ENCODE measurements at places on chromosomes 4 and X.
A peak's percentile ranks its signal among the peaks of the same experiment; 100 is the strongest.

DNA sequence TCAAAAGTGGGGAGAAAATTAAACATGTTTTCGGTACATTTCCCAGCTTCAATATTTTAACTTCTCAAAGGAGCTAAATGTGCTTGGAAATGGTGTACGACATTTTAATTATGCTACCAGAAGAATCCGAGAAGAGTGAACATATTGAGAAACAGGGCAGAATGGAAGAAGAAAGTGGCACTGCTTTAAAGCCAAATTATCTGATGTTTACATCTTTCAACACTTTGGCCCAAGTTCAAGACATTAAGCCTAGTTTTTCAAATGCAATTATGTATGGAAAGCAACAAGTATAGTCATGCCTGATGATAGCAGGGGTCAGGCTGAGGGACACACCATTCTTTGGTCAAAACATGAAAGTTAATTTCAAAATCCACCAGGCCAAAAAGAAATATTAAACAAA, 577.9 kb upstream of the ZFP42 start:
- DNase-seq: no peak

- no peak for DNase-seq
Observed at GRCh38 chr4:128427832-128428366, 140.3 kb upstream of the PGRMC2 start.

- no peak for DNase-seq
Observed at GRCh38 chr4:2728221-2728620, 27.9 kb downstream of the TNIP2 start.

DNA sequence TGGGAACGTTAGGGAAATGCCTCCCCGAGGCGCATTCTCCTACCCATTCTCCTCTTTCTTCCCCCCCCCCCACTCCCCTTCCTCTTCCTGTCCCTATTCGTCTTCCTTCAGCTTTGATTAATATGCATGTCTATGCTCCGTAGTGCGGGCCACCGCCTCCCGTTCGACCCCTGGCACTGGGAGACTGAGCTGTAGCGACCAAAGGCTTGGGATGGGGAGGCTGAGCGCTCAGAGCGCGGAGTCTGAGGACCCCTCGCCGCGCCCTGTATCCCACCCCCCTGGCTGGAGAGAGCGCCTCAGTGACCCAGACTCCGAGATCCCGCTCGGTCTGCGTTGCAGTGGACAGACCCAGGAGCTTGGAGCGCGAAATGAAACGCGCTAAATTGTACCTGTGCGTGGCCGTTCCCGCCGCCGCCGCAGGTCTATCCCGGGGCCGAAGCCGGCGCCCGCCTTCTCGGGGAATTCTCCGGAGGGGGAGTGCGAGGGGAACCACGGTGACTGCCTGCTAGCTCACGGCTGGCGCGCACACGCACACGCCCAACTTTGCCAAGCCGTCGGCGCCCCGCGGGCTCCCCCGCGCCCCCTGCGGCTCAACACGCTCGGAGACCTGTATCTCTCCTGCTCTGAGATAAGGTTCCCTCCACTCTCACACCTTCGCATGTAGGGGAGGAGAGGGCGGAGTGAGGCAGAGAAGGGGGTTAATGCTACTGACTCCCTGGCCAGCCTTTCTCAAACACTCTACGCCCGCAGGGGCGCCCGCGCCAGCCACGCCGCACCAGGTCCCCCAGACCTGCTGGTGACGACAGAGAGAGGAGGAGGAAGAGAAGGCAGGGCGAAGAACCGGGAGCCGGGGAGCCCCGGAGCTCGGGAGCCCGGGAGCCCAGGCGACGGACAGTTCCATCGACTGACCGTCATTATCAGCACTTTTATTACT, 1.5 kb upstream of the PTCHD1 start:
- no peak for DNase-seq

DNA sequence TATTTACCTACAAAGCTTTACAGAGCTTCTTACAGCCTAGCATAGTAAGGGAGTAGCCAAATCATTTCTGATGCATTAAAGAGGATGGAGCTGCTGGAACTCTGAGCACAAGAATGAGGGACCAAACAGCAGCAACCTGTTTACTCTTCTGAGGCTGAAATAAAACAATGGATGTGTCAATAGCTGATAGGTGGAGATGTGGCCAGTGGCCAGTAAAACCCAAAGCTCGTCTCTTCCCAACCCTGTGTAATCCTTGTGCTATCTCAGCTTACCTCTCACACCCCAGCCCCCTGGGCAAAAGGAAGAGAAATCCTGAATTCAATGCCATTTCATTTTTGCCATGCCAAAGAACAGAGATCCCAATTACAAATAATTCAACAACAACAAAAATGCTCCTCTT, 446.7 kb upstream of the SMIM31 start:
- no peak for DNase-seq

DNA sequence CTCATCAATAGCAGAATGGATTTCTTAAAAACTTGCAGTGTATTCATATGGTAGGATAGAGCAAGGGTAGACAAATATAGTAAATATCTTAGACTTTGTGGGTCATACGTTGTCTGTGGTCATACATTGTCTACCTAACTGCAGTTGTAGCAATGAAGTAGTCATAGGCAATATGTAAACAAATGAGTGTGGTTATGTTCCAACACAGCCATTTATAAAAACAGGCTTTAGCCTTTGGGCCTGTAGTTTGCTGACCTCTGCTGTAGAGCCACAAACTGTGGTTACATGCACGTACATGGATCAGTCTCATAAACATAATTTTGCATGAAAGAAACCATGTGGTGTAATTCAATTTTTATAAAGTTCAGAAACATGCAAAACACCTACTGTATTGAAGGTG, 98.9 kb downstream of the LARP1B start:
- no peak for DNase-seq

- no peak for DNase-seq
Observed at GRCh38 chrX:11530621-11531020, 135.1 kb downstream of the ARHGAP6 start.

DNA sequence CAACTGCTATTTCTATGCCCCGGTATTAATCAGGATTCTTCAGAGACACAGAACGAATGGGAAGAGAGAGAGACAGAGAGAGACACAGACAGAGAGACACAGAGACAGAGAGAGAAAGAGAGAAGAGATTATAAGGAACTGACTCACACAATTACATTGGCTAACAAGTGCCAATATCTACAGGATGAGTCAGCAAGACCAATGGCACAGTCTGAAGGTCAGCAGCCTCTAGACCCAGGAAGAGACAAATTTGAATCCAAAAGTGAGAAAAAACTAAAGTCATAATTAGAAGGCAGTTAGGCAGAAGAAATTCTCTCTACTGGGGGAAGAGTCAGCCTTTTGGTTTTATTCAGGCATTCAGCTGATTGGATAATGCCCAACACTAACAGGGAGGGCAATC, 187.3 kb downstream of the MAB21L2 start:
- DNase-seq: no peak

- DNase-seq: no peak
Observed at GRCh38 chr4:55866973-55867574, 13.6 kb downstream of the EXOC1 start.

DNA sequence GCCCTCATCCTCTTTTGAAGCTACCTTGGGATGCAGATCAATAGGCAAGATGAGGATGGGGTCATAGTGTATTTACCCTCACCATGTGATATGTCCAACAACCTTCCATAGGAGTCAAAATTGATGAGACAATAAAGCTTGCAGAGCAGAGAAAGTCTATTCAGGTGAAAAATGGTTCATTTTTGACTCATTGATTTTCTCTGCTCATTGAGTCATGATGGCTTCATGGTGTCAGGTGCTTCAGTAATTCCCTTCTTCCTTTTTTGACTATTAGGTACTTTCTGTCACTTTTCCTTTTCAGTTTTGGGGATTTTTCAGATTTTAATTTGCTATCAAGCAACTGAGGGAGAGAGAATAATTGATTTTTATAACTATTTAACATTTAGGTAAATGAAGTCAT, 55.9 kb upstream of the IL2 start:
- no peak for DNase-seq

- no peak for DNase-seq
Observed at GRCh38 chrX:20352935-20353336, 86.2 kb upstream of the RPS6KA3 start.

- DNase-seq: no peak
Observed at GRCh38 chr4:74316397-74316796, 8.1 kb downstream of the EPGN start.

GRCh38 chrX:145213504-145213903, 33.8 kb upstream of the SPANXN1 start:
- DNase-seq: no peak

- DNase-seq: peak; percentile 65
Observed at GRCh38 chr4:153522802-153523094, 56.6 kb downstream of the TMEM131L start.

DNA sequence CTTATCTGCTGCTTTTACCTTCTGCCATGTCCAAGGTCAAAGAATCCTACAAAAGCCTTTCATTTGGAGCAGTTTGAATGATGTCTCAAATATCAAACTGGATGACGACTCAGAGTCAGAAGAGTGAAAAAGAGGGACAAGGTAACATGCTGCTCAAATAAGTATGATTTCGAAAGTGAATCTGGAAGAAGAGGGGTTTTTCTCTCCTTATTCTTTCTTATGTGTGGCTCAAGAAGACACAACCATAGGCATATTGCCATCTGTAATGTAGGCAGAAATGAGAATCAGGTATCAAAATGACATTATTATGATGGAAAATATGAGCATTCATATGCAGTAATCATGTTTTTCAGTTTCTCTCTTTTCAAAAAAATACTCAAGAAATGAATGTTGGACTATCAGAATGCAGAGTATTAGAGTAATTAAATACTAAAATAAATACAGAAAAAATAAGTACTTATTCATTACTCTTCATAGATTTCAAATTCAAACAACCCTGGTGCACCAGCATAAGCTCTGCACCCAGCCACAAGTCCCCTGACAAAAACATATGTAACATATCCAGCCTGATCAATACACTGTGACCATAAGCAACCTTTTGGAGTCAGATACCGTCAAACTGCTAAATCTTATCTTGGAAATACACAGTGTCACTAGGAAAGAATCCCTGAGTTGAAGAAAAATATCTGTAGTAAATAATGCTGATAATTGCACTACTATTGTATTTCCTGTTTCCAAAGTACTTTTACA, 468.6 kb downstream of the INPP4B start:
- no peak for DNase-seq

- no peak for DNase-seq
Observed at GRCh38 chr4:94714365-94715160, 43.2 kb upstream of the BMPR1B start.

DNA sequence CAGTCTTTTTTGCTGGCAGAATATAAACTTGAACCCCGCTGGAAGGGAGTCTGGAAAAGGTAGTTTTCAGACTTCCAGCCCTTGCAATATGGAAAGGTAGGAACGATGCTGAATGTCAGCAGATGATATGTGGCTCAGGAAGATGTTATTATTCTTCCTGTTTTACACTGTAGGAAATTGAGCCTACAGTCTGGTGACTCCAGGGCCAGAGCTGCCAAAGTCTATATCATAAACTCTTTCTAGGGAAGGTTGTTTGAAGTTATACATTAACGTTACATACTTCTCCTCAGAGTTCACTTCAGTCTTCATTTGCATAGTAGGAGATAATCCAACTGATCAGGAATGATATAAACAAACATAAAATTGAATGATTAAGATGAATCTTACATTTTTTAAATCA, 141.3 kb downstream of the FAT4 start:
- DNase-seq: no peak

GRCh38 chrX:29634516-29634915, 580.8 kb upstream of the MAGEB2 start:
- no peak for DNase-seq

DNA sequence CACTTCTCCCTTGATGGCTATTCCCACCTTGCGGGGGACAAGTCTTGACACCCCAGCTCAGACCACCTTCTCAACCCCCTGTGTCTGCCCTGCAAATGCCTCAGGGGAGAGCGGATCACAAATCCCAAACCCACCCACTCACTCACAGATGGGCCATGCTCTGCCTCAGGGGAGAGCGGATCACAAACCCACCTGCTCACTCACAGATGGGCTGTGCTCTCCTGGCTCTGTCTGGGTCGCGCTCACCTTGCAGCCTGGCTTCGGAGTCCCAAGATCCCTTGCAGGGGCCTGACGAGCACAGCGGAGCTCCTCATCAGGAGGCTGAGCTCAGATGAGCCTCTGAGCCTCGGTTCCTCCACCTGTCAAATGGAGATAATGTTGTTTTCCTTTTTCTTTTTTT, 38.6 kb downstream of the HTRA3 start:
- no peak for DNase-seq

DNA sequence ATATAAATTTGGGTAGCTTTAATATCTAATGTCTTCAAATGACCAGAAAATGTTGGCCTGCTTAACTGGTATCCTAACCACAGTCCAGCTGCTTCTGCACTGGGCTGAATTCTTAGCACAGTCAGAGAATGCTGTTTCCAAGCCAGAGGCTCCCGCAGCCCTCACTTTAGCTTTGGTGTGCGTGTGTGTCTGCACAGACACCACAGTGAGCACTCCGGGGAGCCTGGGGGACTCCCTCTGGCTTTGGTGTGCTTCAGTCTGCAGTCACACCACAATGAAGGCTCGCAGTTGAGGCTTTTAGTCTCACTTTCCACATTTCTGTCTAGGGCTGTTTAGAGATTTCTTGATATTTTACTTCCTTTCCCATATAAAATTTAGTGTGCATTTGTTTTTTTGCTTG, 53.6 kb downstream of the APOO start:
- no peak for DNase-seq

- DNase-seq: no peak
Observed at GRCh38 chr4:26223155-26223554, 97.7 kb upstream of the RBPJ start.

DNA sequence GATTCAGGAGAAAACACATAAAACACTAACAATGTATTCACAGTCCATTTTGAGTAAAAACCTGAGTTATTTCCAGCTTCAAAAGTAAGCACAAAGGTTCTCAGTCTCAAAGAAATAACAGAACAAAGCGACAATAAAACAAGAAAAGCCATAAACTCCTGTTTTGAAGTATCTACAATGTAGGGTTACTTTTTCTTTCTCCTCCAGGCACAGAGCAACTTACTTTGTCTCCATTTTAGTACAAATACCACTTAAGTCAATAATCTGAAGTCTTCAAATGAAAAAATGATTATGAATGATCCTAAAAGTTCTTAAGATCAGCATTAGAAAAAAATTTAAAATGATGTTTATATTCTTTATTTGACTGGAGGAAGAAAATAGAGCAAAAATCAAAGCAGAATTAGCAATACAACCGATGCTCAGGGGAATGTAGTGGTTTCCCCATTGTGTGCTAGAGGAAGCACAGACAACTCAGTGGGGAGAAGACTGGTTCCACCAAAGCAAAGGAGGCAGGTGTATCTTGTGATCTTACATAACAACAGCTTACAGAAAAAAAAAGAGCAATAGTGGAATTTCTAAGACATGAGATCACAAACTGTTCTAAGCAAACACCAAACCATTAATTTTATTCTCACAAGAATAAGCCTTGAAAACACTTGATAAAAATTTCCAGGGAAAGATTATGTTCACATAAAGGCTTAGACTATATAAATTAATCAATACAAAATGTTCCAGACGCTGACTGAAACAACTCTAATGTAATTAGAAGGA, 35.1 kb downstream of the EPHA5 start:
- DNase-seq: no peak

- no peak for DNase-seq
Observed at GRCh38 chrX:68254738-68255645, 178.3 kb downstream of the OPHN1 start.
